Fibroblast of skin of left biceps (primary cell): ENCODE measurements at places on chromosomes 3 and 15.

- DNase-seq, result no peak
These were observed 34.9 kb upstream of the LINGO1 start for GRCh38 chr15:77667338-77668234.

- DNase-seq, result no peak
These were observed 31.2 kb downstream of the SLC22A14 start for GRCh38 chr3:38313263-38313662.

GRCh38 chr3:112817797-112818196 lies 28.9 kb downstream of the CD200R1L start:
- no peak for DNase-seq

DNA sequence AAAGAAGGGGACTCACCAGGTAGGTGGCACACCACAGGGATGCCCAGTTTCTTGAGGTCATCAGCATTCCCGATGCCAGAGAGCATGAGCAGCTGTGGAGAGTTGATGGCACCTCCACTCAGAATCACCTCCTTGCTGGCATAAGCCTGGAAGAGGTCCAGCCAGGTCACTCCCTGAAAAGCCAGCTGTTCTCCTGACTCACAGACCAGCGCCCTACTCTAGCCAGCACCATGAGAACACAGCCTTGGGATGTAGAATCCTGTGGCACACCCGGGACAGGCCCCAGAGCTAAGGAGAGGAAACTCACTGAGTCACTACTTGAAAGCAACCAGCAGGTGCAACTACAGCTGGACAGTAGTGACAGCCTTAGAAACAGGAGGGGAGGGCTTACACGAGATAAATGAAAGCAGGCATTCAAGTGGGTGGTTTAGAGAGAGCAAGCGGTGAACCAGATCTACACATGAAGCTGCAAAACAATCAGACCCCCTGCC lies 24.5 kb downstream of the CHDH start:
- no peak for DNase-seq

DNA sequence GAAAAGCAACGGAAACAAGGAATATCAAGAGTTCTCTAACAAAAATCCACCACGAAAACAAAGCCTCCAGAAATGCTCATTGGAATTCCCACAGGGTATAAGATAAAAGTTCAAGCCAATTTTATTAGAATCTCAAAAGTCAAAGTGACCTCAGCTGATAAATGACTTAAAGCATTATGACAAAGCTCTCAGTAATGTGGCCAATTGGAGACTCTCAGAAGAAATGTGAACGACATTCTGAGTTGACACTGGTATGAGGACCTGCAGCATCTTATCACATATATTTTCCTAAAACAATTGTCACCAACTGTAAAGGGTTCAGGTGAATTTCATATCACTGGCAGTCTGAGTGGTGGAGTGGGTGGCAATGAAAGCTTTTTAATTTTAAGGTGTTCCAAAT lies 199.1 kb downstream of the FOXP1 start:
- DNase-seq, result no peak

DNA sequence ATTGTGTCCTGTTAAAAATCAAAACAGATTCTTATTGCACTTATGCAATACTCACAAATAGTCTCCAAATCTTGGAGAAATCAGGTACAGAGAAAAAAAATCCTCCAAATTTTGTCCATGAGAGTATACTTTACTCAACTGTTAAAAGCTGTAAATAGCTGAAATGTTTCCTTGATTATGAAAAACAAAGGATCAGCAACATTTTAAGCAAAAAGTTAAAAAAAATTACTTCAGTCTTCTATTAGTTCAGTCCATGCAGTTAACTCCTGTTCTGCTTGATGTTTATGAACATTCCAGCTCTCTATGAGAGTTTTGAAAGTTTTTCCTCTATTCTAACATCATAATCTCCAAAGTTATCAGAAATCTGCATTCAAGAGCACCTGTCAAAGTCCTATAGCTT lies 22.8 kb upstream of the ZNF80 start:
- no peak for DNase-seq

DNA sequence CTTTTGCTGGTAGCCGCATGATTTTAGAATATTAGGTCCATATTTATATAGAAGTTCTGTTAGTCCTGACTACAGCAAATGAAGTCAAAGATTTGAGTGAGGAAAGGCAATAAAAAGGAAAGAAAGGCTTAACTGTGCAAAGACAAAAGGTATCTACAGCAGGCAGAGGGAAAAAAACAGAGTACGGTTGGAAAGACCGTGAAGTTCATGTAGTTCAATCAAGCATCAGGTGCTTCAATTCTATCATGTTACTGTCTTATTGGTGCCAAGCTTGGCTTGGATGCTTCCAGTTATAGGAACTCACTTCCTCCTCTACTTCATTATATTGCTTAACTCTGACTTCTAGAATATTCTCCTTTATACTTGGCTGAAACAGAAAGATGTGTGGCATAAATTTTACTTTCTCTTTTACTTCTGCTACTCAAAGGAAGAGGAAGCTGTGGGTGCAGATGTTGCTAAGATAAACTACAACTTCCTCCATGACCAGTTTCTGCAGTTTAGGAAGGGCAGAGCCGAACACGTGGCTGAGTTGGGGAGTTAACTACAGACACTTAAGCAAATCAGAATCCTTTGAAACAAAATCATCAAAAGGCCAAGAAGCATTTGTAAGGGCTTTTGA lies 72.6 kb upstream of the ZBED2 start:
- DNase-seq, result no peak

- no peak for DNase-seq
These were observed 191.2 kb downstream of the PLCL2 start for GRCh38 chr3:17075907-17076306.

DNA sequence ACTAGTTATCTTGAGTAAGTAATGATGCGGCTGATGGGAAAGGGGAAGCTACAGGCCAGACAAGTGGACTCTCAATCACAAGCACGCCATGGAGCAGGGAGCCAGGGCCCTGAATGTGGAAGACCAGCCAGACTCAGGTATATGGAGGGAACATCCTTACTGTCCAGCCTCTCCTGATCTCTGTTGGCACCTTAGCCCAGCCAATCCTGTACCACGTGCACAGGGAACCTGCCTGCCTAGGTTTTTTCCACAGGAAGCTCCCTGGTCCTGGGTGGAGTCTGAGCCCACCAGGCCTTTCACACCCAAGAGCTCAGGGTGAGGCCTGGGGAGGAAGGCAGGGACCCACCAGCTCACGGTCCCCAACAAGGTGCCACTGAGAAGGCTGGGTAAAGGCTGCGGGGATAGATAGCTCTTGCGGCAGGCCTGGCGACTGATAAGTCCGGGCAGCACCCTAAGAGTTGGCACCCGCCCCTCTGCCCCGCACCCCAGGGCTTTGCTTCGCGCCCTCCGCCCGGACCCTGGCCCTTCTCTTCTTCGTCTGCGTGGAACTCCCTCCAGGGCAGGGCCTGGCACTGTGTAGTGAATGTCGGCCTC lies 933 bp upstream of the APEH start:
- no peak for DNase-seq

GRCh38 chr15:73321496-73322450 lies 47.0 kb downstream of the HCN4 start:
- no peak for DNase-seq
